ENCODE measurements at places on chromosomes 3 and 15.

DNA sequence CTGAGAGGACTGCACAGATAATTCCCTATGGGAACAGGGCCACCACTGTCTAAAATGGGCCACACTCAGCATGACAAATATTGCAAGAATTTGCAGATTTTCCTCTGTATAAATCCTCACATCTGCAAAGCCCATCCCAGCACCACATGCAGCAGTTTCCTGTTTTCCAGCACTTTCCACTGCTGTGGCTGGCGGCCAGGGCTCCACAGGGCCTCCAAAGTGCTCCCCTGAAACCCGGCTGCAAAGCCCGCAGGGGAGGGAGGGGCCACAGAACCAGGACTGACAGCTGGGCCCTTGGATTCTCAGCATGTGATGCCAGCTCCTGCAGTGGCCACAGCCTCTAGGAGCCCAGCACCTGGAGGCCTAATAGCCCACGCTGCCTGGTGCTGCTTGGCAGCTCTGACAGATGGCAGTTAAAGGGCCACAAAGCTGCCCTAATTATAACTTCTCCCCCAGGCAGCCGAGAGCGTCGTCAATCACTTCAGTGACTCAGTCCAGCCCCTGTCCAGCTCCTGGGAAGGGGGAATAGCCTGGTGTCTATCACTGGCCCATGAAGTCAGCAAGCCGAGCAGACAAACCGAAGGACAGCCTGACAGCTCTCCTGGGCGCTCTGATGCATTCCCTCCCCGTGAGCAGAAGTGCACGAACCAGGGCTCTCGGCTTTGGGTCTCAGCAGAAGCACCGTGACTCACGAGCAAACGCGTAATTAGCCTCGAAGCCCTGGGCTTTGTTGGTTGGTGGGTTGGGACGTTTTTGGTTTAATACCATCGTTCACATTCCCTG is 4.7 kb downstream of the LRRC15 start:
- no peak for DNase-seq

DNA sequence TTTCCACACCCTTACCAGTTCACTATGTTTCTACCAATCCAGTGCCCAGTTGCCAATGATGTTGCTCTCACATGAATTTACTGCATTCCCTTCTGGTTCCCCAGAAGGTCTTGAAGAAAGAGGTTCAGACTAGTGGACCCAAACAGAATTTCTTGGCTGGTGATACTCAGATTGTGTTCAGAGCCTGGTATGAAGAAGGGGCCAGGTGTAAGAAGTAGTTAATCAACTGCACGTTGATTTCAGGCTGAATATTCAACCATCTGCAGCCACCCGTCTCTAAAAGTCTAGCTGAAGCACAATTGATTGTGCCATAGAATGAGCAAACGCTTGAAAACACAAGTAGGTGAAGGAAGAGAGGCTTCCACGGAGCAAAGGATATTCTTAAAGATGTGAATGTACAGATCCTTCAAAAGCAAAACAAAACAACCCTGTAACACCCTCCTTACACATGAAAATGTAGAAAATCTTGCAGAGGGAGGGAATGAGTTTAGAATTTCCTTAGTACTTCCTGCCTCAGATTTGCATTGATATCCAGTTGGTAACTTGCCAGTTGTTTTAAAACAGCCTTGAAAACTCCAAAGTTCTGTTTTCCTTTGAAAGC is 4.7 kb downstream of the RBMS3 start:
- no peak for DNase-seq

- no peak for DNase-seq
Observed at GRCh38 chr15:70701891-70702568, 61.3 kb downstream of the UACA start.

DNA sequence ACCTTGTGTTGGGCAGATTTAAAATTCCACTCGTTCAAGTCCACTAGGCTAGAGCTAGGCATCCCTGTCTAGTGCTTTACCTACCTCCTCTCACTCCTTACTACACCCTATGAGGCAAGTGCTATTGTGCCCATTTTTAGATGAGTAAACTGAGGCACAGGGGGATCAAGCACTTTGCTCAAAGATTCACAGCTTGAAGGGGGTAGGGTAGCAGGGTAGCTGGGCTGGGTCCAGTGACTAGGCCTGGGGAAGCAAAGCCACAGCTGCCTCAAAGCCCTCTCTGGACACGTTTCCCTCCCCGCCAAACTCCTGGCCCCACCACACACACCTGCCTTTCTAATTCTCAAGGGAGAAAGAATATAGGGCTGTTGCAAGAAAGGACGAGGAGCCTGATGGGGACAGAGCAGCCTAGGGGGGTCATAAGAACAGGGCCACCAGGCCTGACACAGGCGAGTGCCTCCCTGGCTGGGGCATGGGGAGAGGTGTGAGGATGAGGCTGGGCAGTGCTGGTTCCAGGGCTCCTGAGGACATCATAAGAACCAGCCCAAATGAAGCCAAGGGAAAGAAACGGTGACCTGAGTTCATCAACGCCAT is 34.8 kb upstream of the SFMBT1 start:
- no peak for DNase-seq

GRCh38 chr3:169891886-169892285 is 19.5 kb upstream of the SAMD7 start:
- DNase-seq, result no peak

- DNase-seq, result no peak
Observed at GRCh38 chr3:85159376-85159775, 200.6 kb downstream of the CADM2 start.

- no peak for DNase-seq
Observed at GRCh38 chr3:58006661-58007060, 1.6 kb upstream of the FLNB start.

GRCh38 chr3:183396662-183397391 is 31.6 kb downstream of the MCF2L2 start:
- DNase-seq, result no peak

DNA sequence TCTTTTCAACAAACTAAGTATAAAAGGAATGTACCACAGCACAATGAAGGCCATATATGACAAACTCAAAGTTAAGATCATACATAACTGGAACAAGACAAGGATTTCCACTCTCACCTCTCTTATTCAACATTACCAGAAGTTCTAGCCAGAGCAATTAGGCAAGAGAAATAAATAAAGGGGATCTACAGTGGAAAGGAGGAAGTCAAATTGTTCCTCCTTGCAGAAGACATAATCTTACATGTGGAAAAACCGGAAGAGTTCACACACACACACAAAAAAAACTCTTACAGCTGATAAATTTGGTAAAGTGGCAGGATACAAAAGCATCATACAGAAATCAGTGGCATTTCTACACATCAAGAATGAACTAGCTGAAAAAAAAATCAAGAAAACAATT is 277.9 kb downstream of the MCTP2 start:
- no peak for DNase-seq

- no peak for DNase-seq
Observed at GRCh38 chr3:9812870-9813483, 2.9 kb downstream of the TTLL3 start.

GRCh38 chr3:173819368-173819767 is 421.8 kb downstream of the NLGN1 start:
- no peak for DNase-seq

DNA sequence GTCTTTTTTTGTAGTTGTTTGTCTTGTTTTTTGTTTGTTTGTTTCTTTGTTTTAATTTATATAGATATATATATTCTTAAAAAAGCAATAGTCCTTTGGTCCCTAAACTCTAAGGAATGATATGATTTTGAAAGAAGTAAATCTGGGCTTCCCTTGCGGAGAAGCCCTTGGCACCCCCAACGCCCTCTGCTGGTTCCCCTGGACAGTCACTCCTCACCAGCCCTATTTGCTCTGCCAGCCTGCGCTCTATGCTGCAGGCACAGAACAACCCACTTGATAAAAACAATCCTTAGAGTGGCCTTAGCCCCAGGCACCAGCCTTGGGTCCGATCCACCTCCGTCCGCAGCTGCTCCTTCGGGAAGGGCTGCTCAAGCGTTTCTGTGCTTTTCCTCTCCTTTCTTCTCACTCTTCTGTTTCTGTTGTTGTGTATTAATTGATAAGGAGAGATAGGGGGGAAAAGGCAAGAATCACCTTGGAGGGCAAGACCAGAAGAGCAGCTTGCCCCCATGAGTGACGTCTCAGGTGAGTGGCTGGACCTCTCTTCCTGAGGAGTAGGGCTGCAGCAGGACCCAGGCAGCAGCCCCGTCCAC is 13.7 kb upstream of the PARP6 start:
- DNase-seq, result peak; percentile 38

DNA sequence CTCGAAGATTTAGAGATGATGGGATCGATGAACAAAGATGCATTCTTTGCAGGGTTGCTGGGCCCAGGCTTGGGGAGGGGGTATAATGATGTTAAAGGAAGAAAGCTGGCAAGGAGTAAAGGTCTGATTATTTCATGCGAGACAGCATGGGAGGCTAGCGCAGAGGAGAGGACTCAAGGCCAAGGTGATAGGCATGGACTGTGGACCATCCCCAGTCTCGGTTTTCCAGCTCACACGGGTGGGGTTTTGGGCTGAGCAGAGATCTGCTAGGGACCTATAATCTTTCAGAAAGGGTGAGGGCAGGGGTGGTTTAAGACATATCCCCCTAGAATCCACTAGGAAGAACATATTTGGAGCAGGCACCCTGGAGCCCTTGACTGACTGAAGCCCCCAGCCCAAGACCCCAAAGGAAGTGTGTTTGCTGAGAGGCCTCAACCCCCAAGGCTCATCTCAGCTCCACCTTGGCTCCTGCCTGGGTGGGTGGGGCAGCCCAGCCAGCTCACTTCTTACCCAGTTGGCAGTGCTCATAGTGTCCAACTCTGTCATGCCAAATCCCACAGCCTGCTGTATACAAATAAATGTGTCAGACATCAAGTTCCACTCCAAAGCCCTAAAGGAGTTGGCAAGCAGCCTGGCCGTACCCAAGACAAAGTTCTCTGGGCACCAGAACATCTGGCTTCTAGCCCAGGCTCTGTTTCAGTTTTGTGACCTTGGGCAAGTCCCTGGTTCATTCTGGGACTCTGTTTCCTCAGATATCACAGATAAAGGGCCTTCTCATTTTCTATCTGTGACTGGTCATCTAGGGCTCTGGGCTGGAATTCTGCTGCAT is 17.9 kb downstream of the ACSBG1 start:
- no peak for DNase-seq

- no peak for DNase-seq
Observed at GRCh38 chr3:141544697-141545096, 57.9 kb downstream of the RASA2 start.

DNA sequence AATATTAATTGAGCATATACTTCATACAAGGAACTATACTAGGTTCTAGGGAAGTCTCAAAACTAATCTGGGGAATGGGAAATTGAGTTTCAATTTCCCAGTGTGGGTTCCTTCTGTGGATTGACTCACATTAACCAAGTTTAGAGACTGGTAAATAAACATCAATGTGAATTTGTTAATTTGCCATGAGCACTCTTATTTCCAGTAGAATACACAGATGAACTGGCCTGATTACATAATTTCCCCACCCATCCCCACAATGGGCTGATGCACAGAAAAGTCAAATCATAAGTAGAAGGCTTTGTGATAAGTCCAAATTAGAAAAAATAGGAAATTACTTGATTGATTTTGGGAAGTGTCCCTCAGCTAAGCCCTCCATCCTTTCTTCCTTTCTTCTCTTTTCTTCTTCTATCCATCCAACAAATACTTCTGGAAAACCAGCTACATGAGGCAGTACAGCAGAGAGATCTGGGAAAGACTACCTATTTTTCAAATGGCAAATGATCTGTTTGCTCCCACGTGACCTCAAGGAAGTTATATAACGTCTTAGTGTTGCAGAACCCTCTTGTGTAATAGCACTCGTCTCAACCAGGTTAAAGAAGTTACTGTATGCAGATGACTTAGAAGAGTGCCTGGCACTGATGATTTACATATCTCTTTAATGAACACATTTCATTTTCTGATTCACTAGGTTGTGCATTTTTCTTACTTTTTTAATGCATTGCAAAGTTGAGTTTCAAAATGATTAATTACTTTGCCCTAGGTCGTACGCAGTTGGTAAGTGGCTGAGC is 312.3 kb downstream of the SV2B start:
- no peak for DNase-seq

DNA sequence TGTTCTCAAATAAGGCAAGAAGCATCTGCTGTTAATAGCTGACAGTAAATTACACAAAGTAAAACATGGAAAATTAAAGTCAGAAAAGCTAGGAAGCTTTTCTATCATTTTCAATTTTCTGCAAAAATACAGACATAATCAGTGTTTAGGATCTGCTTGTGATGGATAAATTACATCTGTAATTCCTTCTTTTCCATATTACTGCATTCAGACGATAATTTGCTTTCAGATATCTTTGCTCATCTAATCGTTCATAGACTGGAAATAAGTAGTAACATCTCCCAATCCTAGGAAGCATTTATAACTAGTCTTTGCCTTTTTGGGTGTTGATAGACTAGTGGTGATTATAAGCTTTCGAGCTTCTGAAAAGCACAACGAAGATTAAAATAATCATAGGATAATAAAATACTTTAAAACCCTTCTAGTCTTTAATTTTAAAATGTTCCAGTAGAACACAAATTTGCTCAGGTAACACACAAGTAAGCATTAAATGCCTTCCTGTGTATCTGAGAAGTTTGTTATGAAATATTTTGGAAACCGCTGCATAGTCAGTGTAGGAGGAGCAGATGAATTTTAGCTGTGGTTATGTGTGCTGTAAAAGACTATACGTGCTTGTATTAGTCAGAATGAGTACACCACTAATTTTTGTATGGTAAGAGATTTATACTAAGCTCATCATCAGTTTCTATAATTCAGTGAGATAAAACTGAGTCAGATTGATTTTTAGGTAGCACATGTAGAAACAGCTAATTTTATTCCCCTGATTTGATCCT is 41.0 kb downstream of the MBNL1 start:
- DNase-seq, result no peak

DNA sequence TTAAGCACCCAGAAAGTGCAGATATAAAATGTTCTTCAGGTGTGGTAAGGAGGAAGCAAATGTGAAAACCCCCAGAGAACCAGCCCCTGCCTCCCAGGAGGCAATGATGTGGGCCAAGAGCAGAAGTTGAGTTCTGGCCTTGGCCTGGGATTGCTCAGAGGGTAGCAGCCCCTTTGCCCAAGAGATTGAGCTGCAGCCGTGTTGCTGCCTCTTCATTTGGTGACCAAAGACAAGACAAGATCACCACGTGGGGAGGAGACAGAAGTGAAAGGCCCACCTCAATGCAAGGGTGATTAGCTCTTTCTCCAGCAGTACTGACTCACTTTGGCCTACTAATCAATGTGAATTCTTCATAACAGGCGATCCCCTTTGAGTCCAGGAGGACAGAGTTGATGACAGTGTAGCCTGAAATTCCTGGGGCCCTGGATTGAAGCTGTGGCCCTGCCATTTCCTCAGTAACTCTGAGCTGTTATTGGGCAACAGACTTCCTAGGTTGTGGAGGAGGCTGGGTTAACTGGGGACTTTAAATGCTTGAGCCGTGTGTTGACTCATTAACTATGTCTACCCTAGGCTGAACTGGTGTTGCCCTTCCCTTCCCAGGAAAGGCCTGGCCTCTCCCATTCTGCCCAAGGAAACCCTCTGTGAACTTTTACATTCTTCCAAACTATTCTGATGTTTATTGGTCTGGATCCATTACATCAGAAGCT is 86.5 kb downstream of the ST6GAL1 start:
- DNase-seq, result no peak

DNA sequence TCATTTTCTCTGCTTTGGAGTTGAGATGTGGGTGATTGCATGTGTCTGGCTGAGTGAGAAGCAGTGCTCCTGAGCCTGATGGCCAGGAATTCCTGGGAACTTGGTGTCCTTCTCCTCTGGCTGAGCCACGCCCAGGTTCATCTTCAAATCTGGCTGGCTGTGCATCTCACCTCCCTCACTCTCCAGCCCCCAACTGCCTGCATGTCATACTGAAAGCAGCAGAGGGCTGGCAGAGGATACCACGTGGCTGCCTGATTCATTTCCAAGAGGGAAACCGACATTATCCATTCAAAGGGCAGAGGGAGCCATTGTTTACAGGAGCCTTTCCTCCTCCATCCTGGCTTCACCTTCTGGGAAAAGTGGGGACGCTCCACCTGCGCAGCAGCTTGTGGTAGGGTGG is 57.4 kb downstream of the ABHD5 start:
- no peak for DNase-seq
